COLO829 (cell line): ENCODE measurements at places on chromosomes 12 and 14.

DNA sequence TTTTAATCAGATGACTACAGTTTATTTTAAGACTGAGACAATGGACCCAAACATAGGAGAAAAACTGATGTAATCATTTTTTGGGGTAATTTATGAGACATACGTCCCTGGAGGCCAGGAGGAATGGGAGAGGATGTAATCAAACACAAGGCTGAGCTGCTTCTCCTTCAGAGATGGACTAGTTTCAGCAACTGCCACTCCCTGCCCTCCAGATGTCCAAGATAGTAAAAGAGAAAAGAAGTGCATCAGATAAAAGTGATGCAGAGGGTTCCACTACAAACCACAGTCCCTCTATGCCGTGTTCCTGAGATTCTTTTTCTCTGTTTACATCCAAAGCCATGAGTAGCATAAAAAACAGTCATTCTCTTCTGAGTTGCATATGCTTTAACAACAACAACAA is 101.1 kb downstream of the DACT1 start:
- DNase-seq = no peak

DNA sequence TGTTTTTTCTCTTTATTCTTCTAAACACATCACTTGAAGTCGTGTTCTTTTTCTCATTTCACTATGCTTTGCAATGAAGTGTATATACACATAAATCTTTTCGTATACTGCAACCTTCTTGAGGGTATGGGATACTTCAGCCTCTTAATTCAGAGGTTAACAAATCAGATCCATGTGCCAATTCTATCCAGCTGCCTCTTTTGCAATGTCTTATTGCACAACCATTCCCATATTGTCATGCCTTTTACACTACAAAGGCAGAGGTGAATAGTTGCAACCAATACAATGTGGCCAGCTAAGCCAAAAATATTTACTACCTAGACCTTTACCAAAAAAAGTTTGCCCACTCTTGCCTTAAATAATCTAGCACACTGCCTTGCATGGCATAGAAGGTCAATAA is 224.5 kb upstream of the FOXG1 start:
- DNase-seq = no peak

- no peak for DNase-seq
Observed at GRCh38 chr14:52312931-52313355, 1.2 kb upstream of the PTGER2 start.

GRCh38 chr14:61467296-61467695 is 145.9 kb downstream of the PRKCH start:
- no peak for DNase-seq

DNA sequence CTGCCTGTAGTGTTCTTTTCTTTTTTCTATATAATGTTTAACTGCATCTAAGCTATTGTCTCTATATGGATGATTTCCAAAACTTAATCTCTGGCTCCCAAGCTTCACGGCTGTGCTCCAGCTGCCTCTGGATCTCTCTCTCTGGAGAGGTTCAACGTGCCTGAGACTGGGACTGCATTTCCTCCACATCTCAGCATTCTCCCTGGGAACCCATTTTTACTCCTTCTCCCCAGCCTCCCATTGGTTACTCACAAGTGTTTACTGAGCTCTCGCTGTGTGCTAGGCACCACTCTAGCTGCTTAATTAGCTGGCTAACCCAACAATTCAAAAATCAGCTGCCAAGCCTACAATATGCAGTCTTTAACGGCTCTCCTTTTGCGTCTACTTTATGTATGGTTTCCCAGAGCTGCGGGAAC is 34.7 kb downstream of the FBXL14 start:
- DNase-seq = no peak

GRCh38 chr14:24430682-24431568 is 1.2 kb downstream of the KHNYN start:
- no peak for DNase-seq

DNA sequence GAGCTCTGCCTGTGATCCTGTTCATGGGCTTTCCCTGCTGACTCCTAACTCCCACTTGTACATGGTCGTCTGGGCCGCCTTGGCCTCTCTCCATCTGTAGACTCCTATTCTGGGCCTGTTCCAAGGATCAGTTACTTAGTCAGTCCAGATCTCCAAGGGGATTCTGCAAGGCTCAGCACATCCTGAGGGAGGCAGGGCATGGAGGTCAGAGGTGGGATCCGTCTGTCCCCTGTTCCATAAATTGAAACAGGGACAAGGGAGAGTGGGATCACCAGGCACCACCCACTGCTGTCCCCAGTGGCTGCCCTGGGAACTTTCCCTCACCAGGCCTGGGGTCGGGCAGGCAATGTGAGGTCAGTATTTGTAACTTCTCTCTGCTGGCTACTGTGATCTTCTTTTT is 43.5 kb downstream of the KCTD10 start:
- DNase-seq = no peak

DNA sequence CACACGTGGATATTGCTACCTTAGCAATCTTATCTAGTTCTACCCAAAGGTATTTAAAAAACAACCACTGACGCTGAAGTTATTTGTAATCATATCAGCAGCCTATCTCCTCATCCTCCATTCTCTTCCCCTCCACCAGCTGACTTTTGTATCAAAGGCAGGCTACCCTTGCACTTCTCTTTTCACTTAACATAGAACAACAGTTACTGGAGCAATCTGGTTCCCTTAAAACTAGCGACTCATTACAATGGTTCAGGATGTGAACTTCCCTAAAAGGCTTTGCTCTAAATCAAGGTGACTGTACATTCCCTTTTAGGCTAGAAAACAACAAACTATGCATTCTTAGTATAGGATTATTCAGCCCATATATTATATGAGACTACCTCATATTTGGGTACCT is 404.7 kb downstream of the APAF1 start:
- DNase-seq = no peak

- peak; percentile 95 for DNase-seq
Observed at GRCh38 chr12:53938326-53939140, at the start of gene HOXC13. TSS of gene HOXC13 (plus strand) at chr12:53938831. CDS start at chr12:53938907, 76 bp downstream.

DNA sequence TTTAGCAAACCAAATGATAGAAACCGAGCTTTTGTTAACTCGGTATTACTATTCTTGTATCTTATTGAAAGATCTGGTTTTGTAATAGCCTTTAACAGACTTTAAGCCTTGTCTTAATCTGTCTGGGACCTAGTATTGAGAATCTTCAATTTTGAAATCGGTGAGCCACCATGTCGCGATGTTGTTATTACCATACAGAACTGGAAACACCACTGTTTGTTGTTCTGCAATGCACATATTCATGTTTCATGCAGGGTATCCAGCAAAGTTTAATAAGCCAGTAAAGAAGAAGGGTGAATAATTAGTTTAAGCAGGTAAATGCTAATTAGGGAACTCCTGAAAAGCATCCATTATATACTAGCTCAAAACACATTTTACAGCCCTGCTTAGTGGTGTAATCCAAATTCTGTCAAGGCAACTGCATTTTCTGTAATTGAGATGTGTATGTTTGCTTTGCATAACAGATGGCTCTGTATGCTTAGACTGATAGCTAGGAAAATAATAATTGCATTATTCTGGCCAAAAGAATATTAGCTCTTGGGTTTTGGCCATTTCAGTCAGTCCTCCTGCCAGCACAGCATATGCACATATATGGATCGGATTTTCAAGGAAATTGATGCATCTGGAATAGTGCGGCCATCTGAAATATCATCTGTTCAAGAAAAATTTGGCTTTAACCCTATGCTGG is 389.2 kb downstream of the EGLN3 start:
- DNase-seq = no peak

DNA sequence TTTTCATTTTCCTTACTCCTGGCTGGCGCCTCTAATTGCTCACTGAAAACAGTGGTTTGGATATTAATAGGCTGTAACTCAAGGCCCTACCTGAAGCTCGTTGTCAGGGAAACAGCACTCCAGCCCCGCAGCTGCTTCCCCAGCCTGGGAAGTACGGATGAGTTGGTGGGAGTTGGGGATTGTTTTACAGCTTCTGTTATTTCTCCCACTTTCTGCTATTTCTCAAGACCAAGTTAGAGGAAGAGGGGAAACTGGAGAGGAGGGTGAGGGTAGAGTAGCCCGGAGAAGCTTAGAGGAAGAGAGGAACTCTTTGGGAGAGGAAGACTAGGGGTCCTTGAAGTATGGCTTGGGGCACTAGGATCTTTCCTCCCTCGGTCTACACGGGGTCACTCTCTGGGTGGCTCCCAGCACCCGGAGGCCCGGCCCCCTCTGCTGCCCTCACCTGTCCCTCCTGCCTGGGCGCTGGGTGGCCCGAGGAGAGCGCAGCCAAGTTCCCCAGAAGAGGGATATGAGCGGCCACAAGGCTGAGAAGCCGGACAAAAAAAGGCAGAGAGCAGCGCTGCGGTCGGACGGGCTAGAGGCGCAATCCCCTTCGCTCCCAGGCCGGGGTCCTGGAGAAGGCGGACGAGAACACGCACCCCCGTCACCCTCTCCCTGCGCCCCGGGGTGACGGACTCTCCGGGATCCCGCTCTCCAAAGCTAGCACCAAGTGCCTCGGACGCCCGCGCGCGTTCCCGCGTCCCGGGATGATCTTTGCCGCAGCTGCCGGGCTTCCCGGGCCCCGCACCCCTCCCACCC is 671 bp downstream of the SPTB start:
- DNase-seq = no peak

- DNase-seq = no peak
Observed at GRCh38 chr14:52602131-52602530, 49.5 kb downstream of the GPR137C start.

GRCh38 chr14:90757452-90757851 is 58.8 kb downstream of the TTC7B start:
- DNase-seq = no peak

DNA sequence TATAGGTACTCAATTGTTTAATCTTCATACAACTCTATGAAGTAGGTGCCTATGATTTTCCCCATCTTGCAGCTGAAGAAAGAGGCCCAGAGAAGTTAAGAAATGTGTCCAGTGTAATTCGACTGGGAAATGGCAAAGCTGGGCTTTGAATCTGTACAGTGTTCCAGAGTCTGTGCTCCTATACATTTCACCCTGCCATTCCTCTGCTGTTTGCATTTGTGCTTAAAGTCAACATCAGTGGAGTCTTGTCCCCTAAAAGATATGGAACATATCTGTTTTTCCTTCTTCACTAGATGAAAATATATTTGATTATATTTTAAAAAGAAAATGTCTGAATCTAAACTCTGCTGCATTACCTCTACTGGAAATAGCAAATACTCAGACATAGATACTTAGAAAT is 88.6 kb downstream of the SEC23A start:
- DNase-seq = no peak

- DNase-seq = no peak
Observed at GRCh38 chr12:94535510-94535921, 75.8 kb upstream of the CEP83 start.

DNA sequence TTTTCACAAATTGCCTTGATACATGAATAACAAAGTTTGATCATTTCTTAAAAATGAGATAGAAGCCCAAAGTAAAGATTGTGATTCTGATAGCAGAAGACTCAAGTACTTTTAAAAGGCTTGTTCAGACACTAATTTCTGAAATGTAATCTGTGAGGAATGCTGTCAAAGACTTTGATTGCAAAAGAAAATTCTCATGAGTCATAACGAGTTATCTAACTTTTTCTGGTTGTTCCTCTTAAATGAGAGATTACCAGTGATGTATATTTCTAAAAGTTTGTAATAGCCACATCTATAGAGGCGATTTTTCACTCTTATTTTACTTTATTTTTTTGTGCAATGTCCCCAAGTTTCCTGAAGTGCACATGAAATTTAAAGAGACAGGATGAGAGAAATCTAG is 7.0 kb downstream of the PYGL start:
- DNase-seq = no peak

DNA sequence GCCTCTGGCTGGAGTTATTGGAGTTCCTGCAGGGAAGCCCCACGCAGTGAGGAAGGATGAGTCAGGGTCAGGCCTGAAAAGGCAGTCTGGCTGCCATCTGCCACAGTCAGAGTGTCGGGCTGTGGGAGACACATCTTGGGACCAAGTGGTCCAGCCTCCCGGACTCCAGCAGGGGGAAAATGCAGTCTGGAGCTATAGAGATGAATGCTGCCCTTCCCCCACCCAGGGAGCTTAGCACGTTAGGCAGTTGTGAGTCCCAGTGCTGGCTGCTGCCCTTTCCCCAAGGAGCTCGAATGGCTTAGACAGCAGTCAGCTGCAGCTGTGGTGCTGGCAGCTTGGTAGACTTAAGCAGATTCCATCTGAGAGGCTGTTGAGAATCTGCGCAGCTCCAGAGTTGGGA is 8.2 kb upstream of the NTS start:
- DNase-seq = no peak

DNA sequence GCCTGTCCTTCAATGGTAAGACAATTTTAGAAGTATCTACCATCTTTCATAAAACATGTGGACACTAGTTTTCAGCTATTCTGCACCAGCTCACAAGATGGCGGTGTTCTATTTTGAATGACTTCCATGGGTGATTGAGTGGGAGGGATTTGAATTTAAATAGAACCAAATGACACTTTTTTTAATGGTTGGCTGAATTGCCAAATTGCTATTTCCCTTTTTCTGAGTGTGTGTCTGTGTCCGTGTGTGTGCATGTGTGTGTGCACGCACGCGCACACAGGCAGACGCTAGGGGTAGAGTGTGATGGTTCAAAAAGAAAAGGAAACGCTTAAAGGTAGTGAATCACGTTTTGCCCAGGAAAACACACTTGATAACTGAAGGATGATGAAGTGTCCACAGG is 362.6 kb downstream of the DAD1 start:
- DNase-seq = peak; percentile 40

- DNase-seq = no peak
Observed at GRCh38 chr12:57055824-57056223, 5.9 kb upstream of the MYO1A start.

DNA sequence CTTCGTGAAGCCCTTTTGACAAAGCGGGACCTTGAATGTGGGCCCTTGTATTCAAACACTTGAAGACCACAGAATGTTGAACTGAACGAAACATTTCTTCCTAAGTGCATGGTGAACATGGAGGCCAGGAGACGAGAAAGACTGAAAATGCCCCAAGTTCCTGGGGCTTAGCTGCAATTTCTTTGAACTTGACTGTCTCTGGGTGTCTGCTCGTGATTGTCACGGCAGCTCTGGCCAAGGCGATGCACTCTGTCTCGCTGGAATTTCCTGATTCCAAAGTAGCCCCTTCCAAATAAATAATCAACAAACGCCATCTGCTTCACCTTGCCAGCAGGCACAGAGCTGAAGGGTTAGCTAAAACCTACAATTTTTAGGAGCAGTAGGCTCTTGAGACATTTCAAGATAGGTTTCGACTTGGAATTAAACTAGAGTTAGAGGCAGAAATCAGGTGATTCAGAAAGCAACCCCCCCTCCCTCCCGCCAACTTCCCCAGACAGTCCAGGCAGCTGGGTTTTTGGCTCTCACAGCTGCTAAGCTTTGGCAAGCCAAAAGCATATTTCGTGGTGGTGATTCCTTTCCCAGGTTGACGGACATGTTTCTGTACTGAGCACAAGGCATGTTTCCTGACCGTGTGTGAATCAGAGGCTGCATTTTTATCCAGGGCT is 13.5 kb upstream of the IRF2BPL start:
- no peak for DNase-seq

GRCh38 chr12:132143336-132144071 is 615 bp downstream of the DDX51 start:
- DNase-seq = no peak

- no peak for DNase-seq
Observed at GRCh38 chr12:104709692-104710435, 248.2 kb downstream of the SLC41A2 start.

GRCh38 chr12:56897844-56898361 is 36.3 kb downstream of the SDR9C7 start:
- DNase-seq = no peak

- DNase-seq = no peak
Observed at GRCh38 chr14:36478782-36479181, 41.2 kb downstream of the NKX2-1 start.
